ENCODE measurements at places on chromosomes 4 and X.

GRCh38 chr4:55727746-55728145, 91.6 kb upstream of the NMU start:
- DNase-seq, result no peak

DNA sequence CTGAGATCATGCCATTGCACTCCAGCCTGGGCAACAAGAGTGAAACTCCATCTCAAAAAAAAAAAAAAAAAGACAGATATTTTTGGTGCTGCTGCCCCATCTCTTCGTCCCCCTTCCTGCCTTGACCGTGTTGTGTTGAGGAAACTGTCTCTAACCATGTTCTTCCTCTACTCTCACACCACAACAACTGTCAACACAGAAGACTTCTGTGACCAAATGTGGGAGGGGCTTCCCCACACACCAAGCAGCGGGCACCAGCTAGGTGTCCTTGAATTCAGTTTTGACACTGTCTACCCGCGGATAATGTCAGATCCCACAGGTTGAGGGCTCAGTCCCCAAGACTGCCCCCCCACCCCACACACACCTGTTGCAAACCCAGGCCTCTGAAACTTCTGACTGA, 104.7 kb upstream of the BCOR start:
- no peak for DNase-seq

DNA sequence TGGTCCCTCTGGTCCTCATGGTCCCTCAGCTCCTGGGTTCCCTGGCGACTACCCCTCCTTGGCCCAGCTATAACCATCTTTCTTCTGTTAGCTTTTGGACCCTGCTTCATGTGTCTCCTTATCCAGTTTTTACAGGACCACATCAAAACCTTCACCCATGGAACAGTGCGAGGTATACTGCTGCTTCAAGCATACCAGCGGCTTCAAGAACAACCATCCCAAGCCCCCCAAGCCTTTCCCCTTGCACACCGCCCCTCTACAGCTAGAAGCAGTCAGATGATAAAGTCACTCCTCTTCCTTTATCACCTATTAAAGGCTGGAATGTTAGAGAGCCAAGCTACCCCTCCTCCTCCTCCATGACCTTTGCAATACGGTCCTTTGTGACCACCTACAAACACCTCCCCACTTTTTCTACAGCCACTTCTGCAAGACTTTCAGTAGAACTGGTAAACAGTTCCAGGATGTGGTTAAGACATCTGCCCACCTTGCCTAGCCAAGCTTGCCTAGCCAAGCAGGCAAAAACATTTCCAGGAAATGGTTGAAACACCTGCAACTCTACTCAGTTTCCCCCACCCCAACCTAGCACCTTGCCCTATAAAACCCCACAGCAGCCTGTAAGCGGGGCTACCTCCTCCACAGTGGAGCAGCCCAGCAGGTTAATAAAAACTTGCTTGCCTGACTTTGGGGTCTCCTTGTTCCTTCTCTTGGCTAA, 125.7 kb downstream of the ZC4H2 start:
- no peak for DNase-seq

DNA sequence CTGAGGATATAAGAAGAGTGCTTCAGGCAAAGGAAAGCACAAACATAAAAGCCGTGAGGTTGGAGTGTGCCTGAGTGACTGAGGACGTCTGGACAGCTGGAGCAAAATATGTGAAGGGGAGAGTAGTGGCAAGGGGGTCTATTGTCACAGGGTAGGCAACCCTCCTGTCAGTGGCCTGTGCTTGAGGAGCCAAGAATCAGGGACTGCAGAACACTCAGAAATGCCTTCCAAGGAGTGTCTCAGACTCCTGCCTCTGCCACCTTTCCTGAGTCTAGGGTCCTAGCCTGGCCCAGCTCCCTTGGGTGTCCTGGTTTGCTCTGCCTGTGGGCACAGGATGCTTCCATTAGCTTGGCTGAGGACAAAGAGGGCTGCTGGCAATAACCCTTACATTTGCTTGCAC, 152.5 kb upstream of the PJA1 start:
- DNase-seq, result no peak

DNA sequence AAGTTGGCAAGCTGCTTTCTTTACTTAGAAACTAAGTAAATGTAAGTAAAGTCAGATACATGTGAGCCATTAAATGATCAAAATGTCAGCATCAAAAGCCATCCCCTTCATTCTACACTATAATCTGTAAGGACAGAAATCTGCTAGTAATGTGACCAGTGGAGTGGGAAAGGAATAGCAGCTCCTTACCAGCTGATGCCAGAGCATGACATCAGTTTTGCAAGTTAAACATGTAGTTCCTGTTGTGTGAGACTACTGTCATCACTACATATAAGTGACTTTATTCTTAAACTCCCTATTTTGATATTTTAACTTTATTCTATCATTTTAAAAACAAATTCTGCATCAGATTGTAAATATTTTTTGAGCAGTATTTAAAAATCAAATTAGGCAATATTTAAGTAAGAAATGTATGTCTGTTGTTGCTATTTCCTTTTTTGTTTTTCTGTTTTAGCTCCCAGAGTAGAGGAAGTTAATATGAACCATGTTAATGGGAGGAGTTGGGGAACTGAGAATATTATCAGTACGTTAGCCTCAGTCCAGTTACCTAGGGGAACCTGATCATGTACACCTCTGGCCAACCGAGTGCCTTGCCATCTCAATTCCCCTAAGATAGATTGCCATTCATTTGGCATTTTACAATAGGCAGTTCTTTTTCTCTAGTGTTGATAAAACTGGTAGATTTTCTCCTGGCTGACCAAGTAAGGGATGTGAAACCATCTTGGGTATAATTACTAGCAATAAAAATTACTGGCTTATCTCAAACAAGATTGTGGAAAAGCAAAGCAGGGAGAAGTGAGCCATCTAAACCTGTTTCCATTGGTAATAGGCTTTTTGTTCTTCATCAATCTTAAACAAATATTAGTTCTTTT, 34.7 kb downstream of the CCNI start:
- DNase-seq, result no peak

DNA sequence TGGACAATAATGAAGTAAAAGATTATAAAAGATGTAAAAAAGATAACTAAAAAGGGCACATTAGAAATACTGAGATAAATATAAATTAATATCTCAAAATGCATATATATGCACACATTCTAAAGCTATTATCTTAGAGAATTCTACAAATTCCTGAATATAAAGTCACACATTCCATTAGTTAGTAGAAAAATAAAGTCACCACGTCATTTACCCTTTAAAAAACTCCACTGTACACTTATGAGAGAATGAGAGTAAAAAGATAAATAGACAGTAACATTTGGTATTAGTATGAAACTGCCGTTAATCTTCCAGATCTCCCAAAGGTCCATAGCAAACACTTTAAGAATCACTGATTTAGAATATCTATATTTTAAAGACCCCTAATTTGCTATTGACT, 67.2 kb upstream of the IL15 start:
- DNase-seq, result no peak

- no peak for DNase-seq
Observed at GRCh38 chr4:128653527-128654444, 155.7 kb upstream of the JADE1 start.

DNA sequence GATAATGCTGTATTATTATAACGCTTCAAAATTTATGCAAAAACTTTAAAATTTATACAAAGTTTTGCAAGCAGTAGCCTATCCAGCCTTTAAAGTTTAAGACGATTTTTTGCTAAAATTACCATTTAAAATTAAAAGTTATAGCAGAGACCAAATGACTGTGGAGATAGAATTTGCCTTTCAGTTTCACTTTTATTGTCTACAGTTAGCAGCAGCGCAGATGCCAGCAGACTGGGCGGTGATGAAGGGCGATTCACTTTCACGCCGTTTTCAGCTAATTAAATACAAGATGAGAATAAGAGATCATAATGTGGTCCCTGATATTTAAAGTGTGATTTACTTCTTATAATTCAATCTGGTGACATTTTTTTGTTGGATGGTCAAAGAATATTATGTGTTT, 1381.5 kb upstream of the ADGRL3 start:
- no peak for DNase-seq

GRCh38 chr4:6121941-6122340, 78.4 kb downstream of the JAKMIP1 start:
- no peak for DNase-seq

DNA sequence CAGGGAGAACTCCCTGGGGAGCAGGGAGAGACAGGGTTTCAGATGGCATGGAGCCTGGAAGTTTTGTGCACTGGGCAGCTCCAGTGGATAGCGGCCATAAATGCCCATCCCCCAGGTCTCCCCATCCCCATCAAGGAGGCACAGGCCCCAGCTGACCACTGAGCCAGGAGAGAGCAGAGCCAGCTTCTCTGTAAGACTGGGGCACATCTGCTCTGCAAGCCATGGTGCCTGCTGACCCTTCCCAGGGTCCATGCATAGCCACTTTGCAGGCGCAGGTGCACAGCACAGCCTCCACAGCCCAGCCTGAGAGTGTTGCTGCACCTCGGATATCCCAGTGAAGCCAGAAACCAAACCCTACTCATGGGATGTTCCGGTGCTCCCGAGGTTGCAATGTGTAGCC, 206.3 kb upstream of the SPANXN4 start:
- no peak for DNase-seq

DNA sequence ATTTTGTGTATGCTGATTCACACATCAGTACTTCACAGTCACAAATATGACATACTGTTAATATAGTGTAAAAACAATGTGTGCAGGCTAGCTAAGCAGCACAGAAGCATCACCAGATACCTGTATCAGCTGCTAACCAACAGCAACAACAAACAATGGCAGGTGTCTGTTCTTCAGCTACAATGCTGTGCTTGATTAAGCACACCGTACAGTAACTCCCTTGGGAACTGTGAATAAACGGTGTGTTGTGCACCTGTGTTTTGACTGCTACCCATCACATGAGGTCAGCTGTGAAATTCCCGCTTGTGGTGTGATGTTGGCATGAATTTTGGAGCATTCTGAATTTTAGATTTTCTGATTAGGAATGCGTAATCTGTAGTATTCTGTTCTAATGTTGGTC, 379.7 kb upstream of the FAT1 start:
- no peak for DNase-seq

- no peak for DNase-seq
Observed at GRCh38 chrX:1316527-1316926, 20.1 kb upstream of the IL3RA start.

DNA sequence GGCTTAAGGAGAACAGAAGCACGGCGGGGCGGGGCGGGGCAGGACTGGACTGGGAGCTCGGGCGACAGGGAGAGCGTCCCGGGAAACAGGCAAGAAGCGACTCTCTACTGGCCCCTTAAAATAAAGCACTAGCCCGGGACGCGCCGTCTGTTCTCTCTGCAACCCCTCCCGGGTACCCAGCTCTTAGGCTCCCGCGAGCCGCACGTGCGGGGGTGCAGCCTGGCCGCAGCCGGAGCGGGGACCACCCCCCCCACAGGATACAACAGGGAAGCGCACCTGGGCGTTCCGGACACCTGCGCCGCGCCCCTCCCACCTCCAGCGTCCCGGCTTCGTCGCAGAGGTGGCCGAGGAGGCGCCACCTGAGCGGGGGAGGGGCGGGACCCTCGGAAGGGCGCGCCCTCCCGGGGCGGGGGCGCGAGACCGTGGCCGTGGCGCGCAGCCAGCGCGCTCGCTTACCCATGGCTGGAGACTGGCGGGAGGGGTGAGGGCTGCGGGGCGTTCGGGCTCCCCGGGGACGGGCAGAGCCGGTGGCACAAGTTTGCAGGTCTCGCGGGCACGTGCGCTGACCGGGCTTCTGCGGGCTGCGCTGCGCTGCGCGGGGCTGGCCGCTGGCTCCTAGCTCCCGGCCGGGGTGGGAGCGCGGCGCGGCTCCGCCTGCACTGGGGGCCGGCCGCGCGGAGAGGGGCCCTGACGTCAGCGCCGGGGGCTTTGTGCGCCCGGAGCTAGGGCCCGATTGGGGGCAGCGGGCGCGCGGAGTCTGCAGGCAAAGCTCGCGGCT, 91.5 kb downstream of the GEMIN8 start:
- no peak for DNase-seq

- DNase-seq, result no peak
Observed at GRCh38 chr4:57442831-57443291, 332.7 kb upstream of the IGFBP7 start.

DNA sequence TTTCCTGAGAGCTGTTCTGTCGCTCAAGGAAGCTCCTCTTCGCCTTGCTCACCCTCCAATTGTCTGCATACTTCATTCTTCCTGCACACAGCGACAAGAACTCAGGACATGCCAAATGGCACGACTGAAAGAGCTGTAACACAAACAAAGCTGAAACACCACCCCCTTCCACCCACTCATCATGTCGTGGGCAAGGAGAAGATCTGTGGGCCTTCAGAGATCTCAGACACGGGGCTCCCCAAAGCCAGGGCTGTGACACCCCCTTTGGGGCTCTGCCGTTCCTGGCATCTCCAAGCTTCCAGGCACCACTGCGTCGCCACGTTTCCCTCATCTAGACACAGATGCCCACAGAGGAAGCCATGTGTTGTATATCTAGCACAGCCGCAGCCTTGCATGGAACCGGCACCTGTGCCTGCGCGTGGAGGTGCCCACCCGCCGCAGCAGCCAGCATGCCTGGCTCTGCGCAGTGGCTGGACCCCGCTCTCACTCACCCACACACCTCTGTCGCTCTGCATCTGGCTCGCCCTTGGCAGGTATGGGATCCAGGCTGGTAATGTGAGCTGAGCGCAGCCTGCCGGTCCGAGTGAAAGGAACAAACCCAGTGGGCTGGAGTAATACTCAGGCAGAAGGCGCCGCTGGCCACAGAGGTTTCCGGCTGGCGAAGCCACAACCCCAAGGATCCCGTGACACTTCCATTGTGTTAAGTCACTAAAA, 676.4 kb upstream of the INTU start:
- DNase-seq, result no peak

DNA sequence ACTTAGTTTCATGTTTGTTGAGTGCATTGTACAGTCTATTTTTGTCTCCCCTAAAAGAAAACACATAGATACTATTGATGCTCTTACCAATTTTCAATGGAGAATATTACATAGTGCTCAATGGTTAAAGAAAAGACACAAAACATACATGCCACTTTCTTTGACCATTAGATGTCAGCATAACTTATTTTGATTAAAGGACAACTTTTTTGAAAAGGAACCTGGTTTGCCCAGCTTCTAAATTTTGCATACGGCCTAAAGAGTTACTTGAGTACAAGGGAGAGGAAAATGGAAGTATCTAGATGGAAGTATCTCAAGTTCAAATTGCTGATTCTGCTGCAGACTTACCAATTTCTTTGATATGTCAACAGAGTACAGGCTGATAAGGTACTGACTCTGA, 68.5 kb downstream of the METTL14 start:
- no peak for DNase-seq

- no peak for DNase-seq
Observed at GRCh38 chrX:2237976-2238375, 262.8 kb downstream of the DHRSX start.

GRCh38 chr4:60923075-60923474, 277.1 kb upstream of the ADGRL3 start:
- DNase-seq, result no peak

DNA sequence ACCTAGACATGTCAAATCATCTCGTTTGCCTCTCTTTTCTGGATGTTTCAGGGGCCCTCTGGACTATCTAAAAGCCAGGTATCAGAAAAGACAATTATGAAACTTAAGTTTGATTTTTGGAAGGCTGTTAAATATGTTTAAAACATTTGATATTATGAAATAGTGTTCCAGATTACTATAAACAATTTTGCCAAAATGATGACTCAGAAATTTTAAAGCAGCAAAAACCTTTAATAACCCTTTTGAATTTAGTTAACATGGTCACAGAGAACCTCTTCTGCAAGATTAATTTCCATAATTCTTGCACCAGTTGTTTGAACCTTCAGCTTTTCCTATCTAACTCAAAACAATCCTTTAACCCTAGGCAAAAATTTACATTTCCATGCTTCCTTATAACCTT, 18.8 kb upstream of the FAM47E start:
- DNase-seq, result no peak

Measured in activated naive CD8-positive, alpha-beta T cell treated with anti-CD3 and anti-CD28 coated beads, Interleukin-2, amount 50 U/mL, for 16 hours (primary cell).